ENCODE measurements at places on chromosomes 7 and 10.

DNA sequence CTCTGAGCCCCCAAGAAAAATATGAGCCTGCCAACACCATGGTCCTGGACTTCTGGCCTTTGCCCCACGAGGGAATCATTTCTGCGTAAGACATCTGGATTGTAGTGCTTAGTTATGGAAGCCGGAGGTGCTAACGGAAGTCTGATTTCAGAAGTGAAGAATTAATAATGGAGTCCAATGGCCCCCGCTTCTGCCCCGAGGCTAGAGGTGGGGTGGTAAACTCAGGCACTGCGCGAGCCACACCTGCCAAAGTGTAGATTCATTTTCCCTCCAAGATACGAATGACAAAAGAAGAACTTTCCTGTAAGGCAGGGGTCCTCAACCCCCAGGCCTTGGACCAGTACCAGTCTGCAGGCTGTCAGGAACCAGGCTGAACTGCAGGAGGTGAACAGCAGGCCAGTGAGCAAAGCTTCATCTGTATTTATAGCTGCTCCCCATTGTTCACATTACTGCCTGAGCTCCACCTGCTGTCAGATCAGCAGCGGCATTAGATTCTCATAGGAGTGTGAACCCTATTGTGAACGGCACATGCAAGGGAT, 22.3 kb downstream of the CNPY1 start:
- no peak for DNase-seq

DNA sequence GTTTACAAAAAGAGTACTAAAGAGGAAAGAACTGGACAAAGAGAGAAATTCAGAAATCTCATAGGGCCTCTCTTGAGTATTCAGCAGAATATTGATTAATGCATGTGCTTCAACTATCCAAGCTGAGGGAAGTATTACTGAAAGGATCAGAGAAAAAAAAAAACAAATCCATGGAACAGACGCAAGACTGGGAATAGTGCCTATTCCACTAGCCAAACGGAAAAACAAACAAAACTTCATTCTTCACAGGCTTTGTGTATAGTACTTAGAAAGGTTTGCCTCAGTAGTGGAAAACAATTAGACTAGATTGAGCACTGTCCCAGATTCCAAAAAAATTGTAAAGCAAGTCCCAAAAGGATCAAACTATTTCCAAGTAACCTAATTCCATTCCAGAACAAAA, 106.2 kb downstream of the TFEC start:
- peak; percentile 3 for DNase-seq

DNA sequence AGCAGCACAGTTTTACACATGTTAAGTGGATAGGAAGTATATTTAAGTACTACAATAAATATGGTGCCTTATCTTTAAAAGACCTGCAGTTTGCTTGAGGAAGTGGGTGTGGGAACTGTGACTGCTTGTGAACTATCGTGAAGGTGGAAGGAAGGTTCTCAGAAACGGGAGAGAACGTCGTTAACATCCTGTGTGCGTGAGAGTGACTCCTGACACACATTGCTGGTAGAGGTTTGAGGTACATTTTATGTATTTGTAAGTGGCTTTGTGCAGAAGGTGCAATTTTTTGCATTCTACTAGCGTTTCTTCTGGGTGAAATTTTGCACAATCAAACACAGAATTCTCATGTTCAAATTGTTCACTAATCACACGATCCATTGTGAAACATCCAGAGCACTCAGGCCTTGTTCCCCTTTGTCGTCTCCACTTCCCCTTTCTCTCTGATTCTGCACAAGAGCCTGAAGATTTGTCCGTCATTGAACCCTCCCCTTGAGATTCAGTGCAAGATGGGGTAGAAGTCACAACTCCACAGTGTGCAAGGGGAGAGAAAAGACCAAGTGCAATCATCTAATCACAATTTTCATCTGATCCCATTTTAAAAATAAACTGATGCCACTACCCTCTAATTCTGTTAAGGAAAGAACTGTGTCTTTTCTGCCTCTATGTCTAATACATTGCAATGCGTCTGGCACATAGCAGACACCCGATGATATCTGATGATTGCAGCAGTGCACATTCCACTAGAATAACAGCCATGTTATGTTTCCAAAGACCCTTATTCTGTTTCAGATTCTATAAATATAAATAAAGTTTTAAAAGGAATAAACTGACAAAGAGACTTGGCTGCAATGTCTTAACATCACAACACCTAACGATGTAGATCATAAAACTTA, 279.9 kb downstream of the NEBL start:
- no peak for DNase-seq

GRCh38 chr10:101007915-101008822, 8.6 kb downstream of the LZTS2 start:
- no peak for DNase-seq

DNA sequence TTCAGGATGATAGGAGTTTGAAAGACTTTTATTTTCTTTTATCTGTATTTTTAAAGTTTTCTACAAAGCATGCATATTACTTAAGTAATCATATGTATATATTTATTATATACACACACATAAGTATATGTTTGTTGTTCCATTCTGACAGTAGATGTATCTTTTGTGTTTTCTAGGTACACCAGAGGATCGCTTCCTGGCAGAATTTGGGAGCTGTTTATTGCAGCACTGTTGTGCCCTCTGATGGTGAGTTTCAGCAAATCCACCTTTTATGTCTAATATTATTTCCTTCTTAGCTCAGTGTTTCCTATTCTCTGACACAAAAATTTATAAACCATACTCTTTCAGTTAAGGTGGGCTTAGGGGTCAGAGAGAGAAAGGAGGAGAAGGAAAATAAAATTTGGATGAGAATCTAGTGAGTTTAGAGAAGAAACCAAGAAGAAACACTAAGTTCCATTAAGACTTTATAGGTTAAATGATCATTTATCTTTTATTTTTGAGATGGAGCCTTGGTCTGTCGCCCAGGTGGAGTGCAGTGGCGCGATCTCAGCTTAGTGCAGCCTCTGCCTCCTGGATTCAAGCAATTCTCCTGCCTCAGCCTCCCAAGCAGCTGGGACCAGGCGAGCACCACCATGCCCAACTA, 59.2 kb upstream of the OIT3 start:
- peak; percentile 68 for DNase-seq

GRCh38 chr10:98910048-98910447, 325.6 kb downstream of the HPSE2 start:
- no peak for DNase-seq

GRCh38 chr10:15419279-15419874, 48.3 kb upstream of the FAM171A1 start:
- DNase-seq: peak; percentile 13

DNA sequence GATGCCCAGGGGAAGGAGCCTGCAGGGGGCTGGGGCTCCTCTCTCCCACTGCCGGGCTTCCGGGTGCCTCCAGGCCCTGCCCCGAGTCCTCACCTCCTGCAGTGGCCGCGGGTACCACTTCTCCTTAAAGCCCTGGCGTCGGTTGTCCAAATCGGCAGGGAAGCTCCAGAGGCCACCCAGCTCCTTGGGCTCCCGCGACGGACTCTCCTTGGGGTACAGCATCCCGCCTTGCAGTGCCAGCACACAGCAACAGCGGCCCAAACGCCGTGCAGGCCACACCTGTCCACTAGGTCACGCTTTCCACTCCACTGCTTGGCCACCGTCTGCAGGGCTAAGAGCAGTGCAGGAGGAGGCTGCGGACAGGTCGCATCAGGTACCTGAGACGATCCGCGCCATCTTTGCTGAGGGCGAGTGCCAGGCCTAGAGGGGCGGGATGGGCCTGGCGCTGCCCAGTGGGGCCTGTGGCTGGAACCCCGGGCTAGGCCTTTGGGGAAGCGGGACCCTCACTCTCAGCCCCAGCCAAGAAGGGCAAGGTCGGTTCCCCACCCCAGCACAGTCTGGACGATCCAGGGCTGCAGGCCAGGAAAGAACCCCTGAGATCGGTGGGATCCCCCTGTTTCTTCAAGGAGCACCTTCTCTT, 47.7 kb upstream of the ZNF479 start:
- DNase-seq: no peak

GRCh38 chr7:116216956-116217571, 6.7 kb downstream of the TES start:
- DNase-seq: no peak

GRCh38 chr10:59631237-59631636, 78.4 kb downstream of the SLC16A9 start:
- no peak for DNase-seq

GRCh38 chr7:28086198-28086597, 94.4 kb downstream of the JAZF1 start:
- no peak for DNase-seq

GRCh38 chr10:101965075-101965765, 90.8 kb downstream of the ARMH3 start:
- DNase-seq: peak; percentile 47

DNA sequence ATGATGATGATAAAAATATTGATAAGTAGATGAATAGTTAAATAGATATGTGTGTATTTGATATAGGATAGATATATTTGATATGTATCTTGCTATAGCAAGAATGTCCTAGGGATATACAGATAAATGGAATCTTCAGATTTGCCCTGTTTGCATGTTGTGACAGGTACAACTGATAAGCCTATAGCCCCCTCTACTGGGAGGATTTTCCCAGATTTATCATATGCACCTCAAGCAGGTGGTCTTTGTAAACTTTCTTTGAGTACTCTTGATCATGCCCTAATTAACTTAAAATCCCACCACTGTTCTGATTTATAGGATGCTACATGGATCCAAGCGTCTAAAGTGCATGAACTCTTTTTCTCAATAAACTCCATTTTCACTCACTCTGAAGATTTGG, 1050.7 kb downstream of the SORCS3 start:
- DNase-seq: no peak

- DNase-seq: no peak
Measured at GRCh38 chr10:73872190-73872710, 2.1 kb downstream of the CAMK2G start.

DNA sequence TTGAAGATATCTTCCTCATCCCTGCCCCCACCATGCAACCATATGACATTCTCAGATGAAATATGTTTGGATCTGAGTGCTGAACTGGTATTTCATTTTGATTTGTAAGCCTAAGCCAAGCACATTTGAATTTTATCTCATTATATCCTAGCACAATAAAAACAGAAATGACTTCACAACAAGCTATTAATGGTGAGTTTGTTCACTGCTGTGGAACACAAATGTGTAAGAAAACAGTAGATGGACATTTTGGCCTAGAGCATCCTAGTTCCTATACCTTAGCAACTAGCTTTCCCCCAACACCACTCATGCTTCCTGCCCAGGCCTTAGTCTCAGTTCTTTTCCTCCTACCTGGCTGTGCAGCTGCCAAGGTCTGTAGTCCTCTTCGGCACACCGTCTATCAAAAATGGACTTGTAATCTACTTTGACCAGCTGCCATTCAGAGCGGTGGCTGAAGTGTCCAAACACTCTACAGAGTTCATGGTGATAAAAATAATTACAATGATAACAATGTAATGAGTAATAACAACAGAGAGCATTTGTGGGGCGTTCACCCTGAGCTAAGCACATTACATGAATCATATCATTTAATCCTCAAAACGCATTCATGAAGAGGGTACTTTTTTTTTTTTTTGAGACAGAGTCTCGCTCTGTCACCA, 491.9 kb downstream of the SORCS1 start:
- no peak for DNase-seq

- no peak for DNase-seq
Measured at GRCh38 chr7:100221767-100222444, 2.2 kb downstream of the PVRIG start.

GRCh38 chr7:1670894-1671593, 967 bp downstream of the ELFN1 start:
- DNase-seq: no peak

- no peak for DNase-seq
Measured at GRCh38 chr10:114532226-114532625, 125.8 kb downstream of the ABLIM1 start.

Data from LNCaP clone FGC (cell line).